ENCODE measurements at places on chromosomes 16 and 17.

DNA sequence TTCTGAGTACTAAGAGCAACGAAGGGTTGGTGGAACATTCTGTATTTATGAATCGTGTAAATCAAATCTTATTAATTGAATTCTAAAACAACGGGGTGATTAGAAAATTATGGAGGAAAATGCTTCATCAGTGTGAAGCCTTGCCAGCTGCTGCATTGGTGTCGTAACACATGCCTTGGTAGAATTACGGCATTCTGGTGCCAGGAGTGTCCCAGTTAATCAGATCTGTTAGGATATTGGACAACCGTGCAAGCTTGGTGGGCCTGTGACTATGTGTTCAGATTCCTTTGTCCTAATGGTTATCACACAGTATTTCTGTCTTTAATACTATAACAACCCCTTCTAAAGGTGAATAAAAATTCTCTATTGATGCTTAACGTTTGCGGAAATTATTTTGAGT lies 44.2 kb upstream of the TANC2 start:
- no peak for DNase-seq

- DNase-seq, result no peak
These were observed 801 bp downstream of the VPS35 start for GRCh38 chr16:46688101-46688653.

DNA sequence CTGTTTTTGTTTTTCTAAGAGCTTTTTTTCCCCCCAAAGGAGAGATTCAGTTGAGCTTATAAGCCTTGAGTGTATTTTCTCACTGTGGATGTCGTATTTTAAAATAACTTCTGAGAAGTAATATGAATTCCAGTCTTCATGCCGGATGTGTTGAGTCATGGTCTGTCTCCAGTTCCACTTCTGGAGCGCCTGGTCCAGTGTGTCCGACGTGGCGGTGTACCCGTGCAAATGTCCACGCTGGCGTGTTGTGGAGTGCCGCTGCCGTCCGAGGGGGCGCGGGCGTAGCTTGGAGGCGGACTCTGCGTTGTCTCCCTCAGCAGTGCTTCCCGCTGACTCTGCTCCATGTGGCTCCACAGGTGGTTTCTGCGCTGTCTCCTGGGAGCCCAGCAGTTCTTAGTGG lies 60.9 kb upstream of the ZNF750 start:
- DNase-seq, result no peak

DNA sequence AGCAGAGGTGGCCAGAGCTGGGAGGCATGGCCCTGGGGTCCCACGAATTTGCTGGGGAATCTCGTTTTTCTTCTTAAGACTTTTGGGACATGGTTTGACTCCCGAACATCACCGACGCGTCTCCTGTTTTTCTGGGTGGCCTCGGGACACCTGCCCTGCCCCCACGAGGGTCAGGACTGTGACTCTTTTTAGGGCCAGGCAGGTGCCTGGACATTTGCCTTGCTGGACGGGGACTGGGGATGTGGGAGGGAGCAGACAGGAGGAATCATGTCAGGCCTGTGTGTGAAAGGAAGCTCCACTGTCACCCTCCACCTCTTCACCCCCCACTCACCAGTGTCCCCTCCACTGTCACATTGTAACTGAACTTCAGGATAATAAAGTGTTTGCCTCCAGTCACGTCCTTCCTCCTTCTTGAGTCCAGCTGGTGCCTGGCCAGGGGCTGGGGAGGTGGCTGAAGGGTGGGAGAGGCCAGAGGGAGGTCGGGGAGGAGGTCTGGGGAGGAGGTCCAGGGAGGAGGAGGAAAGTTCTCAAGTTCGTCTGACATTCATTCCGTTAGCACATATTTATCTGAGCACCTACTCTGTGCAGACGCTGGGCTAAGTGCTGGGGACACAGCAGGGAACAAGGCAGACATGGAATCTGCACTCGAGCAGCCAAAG lies 2.3 kb downstream of the CSF3 start:
- no peak for DNase-seq

- DNase-seq, result no peak
These were observed 196.6 kb upstream of the SDK2 start for GRCh38 chr17:73840829-73841228.

GRCh38 chr17:72119873-72120641 lies 763 bp upstream of the SOX9 start:
- DNase-seq, result peak; percentile 81

GRCh38 chr17:32609085-32609484 lies 122.3 kb downstream of the CDK5R1 start:
- no peak for DNase-seq

GRCh38 chr17:50289991-50290702 lies 15.9 kb downstream of the TMEM92 start:
- peak; percentile 94 for DNase-seq

- DNase-seq, result no peak
These were observed 35.8 kb downstream of the PLCG2 start for GRCh38 chr16:81814751-81815428.

- no peak for DNase-seq
These were observed 518.2 kb upstream of the GOT2 start for GRCh38 chr16:59252317-59252716.

GRCh38 chr16:54116124-54116655 lies 170.4 kb downstream of the IRX3 start:
- no peak for DNase-seq

DNA sequence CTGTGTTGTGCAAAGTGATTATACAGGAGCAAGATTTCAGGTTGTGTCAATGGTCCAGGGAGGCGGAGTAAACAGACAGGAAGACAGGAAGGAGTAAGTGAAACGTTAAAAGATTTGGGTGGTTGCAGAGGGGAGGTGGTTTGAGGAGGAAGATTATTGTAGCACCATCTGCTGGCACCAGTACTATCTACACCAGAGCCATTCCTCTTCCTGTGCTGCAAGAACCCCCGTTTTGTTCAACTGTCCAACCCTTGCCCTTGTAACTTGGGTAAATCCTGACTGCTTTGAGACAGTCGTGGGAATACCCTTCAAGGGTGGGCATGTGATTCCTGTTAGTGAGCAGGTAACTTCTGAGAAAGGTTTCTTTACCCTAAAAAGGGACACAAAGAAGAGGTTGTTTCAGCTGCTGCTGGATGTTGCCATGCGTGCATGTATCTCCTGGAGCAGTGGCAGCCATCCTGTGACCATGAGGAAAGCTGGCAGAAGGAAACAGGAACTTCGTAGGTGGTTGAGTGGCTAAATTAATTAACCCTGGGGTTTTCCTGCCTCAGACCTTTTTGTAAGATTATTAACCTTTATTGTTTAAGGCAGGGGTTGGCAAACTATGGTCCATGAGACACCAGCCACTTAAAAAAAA lies 124.1 kb downstream of the PRKCA start:
- no peak for DNase-seq

- DNase-seq, result no peak
These were observed 381 bp downstream of the CTNS start for GRCh38 chr17:3636908-3637373.

DNA sequence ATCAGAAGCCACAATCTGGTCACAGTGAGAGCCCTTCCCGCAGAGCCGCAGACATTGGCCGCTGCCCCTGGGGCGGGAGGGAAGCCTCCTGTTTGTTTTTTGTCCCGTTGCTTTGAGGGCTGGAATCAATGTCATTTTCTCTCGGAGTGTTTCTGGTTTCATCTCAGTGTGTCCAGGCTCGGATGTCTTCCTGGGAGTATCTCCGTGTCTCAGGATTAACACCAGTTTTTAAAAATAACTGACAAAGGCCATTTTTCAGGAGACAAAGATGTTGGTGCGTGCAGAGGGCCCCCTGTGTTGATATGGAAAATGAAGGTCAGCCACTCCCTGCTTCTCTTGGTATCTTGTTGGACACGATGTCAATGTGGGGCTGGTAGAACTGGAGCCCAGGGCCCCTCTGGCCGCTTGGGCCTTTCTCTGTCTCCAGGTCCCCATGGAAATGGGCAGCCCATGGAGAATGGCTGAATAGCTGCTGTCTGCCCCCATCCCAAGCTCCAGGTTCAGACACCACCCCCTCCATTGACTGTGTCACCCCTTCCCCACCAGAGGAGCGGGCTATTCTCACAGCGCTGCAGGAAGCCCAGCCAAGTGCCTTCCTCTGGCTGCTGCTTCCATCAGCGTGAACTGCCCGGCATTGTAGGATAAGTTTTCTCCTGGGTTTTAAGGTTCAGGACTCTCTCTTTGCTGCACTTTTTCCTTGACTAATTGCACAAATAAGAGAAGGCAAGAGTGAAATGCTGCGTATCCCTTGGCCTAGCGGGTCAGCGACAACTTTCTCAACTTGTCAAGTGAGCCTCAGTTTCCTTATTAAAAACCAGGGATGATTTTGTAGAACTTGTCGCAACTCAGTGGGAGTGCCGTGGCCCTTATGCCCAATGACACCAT lies 72.2 kb upstream of the METTL9 start:
- DNase-seq, result no peak

- no peak for DNase-seq
These were observed 110.8 kb upstream of the GSE1 start for GRCh38 chr16:85502357-85502756.

DNA sequence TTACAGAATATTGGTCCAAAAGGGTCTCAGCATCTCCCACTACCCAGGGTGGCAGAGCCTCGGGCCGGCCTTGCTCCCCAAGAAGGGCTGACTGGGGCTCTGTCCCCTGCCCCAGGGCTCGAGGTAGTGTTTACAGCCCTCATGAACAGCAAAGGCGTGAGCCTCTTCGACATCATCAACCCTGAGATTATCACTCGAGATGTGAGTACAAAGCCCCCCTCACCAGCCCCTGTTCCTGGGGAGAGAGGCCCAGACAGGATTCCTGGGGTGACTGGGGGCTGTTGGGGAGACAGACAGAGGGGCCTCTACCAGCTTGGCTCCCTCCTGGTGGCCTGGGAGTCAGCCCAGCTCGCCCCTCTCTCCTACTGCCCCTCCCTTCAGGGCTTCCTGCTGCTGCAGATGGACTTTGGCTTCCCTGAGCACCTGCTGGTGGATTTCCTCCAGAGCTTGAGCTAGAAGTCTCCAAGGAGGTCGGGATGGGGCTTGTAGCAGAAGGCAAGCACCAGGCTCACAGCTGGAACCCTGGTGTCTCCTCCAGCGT lies 6.1 kb upstream of the NLRC5 start:
- DNase-seq, result no peak

GRCh38 chr16:2663553-2664546 lies 18.5 kb upstream of the KCTD5 start:
- no peak for DNase-seq

GRCh38 chr16:6211644-6212043 lies 1114.0 kb upstream of the EEF2KMT start:
- DNase-seq, result no peak

- DNase-seq, result no peak
These were observed 12.1 kb upstream of the SCN4A start for GRCh38 chr17:63984651-63985386.

GRCh38 chr17:8225813-8226535 lies 15.6 kb upstream of the AURKB start:
- no peak for DNase-seq

DNA sequence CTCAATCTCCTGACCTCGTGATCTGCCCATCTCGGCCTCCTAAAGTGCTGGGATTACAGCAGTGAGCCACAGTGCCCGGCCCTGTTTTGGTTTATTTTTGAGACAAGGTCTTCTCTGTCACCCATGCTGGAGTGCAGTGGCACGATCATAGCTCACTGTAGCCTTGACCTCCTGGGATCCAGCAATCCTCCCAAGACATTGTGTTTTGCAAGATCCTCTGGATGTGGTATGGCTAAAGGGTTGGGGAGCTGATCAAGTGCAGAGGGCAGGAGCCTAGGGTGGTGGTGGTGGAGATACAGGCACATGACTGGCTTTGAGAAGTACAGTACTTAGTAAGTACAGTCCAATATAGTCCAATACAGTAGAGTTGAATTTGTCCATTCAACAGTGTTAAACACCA lies 16.6 kb upstream of the TNS4 start:
- DNase-seq, result peak; percentile 49

DNA sequence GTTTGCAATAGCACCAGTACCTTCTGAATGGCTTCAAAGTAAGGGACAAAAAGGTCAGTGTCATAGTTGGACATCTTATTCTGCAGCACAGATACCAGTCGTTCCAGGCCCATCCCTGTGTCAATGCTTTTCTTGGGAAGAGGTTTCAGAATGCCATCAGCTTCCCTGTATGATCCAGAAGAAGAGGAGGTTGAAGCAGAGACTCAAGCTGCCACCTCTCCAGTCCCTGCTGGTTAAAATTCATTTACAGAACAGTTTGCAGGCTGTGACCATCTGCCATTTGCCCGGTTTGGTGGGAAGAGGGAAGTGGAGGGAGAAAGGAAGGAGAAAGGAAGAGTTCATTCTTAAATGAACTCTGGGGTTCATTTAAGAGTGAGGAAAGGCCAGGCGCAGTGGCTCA lies 18.4 kb upstream of the EXOSC6 start:
- DNase-seq, result no peak

DNA sequence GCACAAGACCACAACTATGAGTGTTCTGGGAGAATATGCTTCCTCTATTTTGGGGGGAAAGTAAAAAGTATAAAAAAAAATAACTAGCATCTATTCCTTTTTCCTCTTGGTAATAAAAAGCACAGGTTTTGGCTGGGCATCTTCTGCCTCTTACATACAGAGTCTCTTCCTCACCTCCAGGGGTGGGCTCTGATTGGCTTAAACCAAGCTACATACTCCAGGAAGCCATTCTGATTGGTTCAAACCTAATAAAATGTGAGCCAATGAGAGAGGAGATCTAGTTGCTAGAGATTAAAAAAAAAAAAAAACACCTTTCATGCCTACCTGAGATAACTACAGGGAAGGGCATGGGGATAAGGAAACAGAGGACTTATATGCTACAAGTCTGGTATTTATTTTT lies 365.9 kb upstream of the ERCC4 start:
- DNase-seq, result no peak

DNA sequence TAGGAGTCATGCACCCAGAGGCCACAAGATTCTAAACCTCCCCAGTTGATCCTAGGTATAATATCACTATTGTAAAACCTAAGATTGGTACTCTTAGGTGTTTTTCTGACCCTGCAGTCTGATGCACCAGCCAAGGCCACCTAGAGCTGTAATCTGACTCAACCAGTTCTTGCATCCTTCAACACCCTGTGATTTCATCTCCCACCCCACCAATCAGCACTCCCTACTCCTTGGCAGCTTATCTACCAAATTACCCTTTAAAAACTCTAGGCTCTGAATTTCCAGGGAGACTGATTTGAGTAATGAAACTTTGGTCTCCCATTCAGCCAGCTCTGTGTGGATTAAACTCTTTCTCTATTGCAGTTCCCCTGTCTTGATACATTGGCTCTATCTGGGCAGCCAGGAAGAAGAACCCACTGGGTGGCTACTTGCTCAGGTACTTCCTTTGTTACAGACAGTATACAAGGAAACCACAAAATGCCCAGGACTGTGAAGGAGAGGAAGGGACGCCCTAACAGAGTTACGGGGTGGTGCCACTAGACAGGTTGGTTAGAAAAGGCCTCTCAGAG lies 1.2 kb upstream of the CDIP1 start:
- no peak for DNase-seq
